ENCODE measurements at places on chromosomes 7 and 10.

DNA sequence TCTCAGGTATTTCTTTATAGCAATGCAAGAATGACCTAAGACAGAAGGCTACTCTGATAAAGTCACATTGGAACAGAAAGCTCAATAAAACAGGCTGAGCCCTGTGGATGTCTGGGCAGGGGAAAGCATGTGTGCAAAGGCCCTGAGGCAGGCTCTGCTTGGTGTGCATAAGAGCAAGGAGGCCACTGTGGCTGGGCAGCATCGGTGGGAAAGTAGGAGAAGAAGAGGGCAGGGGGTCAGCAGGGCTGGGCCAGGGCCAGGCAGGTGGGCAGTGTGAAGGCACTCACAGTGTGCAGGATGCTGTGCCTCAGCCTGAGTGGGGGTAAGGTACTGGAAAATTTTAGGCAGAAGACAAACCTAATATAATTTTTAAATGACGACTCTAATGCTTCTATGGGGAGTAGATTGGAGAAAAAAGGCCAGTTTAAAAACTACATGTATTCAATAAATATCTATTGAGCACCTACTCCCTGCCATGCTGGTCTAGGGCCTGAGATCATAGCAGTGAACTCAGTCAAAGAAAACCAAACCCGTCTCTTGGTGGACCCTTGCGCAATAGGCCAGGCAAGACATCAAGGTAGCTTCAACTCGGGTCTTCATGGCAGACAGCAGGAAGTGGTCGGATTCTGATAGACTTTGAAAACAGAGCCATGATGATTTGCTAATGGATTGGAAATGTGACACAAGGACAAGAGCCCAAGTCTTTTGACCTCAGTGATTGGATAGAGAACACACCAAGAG lies 572.3 kb downstream of the TCERG1L start:
- no peak overlapping the region for H3K4me3 ChIP-seq
- no peak overlapping the region for H3K27ac ChIP-seq
- H3K4me1 ChIP-seq = peaks cover 4% of the 10 kb centered on the region
- no peaks in the 10 kb centered on the region for H3K27me3 ChIP-seq

- no peak overlapping the region for H3K4me3 ChIP-seq
- H3K27ac ChIP-seq = no peak overlapping the region
- DNase-seq = no peak
- H3K36me3 ChIP-seq = no peaks in the 10 kb centered on the region
- H3K27me3 ChIP-seq = peaks cover 14% of the 10 kb centered on the region
Measured at GRCh38 chr7:4683884-4684565, 1.9 kb downstream of the FOXK1 start.

DNA sequence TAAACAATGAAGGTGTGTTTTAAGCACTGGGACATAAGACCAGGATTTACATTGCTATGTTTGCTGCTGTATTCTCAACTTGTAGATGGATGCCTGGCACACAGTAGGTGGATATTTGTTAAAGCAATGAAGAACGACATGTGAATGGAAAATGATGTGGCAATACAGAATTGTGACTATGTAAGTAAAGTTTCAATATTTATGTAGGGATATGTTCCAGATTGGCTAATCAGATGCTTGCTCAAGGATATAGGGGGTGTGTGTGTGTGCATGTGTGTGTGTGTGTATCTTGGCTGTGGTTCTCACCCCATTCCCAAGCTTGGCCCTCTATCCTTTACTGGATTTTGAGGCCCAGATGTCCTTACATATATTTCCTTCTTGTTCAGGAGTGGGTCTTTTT lies 42.7 kb upstream of the LAMB1 start:
- DNase-seq = no peak
- H3K4me1 ChIP-seq = no peaks in the 10 kb centered on the region
- no peaks in the 10 kb centered on the region for H3K36me3 ChIP-seq
- no peak overlapping the region for H3K4me3 ChIP-seq
- no peak overlapping the region for H3K27ac ChIP-seq

- DNase-seq = no peak
- H3K36me3 ChIP-seq = peaks cover 6% of the 10 kb centered on the region
- peak within 1 kb of the TSS; percentile 67 for H3K4me3 ChIP-seq
- H3K4me1 ChIP-seq = no peaks in the 10 kb centered on the region
- no peak within 1 kb of the TSS for H3K27ac ChIP-seq
Measured at GRCh38 chr10:122461367-122461728, at the start of gene HTRA1. Gene HTRA1, plus strand, starts transcription at chr10:122461553. Its CDS starts 100 bp downstream, at chr10:122461653.

DNA sequence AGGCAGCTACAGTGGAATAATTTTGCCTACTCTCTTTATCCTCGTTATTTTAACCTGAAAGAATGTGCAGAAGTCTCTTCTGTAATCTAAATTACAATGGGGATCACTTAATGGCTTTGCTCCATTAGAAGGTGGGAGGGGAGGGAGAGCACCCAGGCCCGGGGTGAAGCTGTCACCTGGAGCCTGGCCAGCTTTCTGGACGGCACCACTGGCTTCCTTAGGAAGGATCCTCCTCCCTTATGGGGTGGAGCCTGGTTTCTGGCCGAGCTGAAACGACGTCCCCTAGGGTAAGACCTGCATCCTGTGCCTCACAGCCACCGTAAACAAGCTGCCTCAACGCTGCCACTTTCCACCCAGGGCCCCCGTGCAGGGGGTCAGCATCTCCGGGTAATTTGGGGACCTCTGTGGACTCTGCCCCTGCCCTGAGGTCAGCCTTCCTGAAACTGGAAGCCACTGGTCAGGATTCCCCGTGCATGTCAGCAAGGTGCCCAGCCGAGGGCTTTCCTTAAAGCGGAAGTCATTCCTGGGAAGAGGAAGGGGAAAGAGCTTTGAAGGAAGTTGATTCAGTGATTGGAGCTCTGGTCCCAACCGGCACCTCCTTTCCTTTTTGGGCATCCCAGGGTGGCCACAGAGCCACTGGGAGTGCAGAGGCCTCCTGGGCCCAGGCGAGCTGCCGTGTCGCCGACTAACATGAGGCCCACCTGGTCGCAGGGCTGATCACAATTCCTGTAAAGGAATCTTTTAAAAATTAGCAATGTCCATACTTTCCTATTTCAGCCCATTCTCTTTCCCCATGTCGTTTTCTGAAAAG lies 569.1 kb downstream of the DNAJB6 start:
- no peaks in the 10 kb centered on the region for H3K27me3 ChIP-seq
- H3K4me1 ChIP-seq = peaks cover 7% of the 10 kb centered on the region
- no peaks in the 10 kb centered on the region for H3K36me3 ChIP-seq
- peak; percentile 44 for DNase-seq

GRCh38 chr10:110442746-110443145 lies 55.0 kb upstream of the DUSP5 start:
- H3K27me3 ChIP-seq = no peaks in the 10 kb centered on the region
- H3K4me1 ChIP-seq = peaks cover 2% of the 10 kb centered on the region
- no peaks in the 10 kb centered on the region for H3K36me3 ChIP-seq
- no peak overlapping the region for H3K4me3 ChIP-seq

DNA sequence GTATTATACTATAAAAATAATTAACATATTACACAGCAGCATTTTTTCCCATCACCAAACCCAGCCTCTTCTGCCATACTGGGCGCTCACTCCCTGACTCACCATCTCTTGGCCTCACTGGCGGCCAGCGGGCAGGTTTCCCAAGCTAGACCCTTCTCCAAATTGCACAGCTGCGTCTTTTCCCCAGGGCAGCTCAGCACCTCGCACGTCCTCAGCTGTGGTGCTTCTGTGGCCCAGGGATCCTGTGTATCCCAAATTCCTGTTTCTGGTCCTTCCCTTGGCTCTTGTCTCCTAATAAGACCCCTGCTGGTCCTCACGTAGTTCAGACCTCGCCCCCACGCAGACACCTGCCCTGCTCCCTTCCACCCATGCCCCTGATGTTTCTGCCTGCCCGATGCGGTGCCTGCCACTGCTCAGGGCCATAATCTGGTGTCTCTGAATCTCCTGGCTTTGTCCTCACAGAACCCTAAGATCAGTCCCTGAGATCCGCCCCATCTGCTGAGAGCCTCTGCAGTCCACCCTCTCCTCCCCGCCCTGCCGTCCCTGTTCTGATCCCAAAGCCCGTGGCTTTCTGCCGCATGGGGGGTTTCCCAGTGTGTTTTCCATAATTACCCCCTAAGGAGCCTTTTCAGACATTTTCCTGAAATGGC lies 290.1 kb downstream of the TCERG1L start:
- H3K4me3 ChIP-seq = no peak overlapping the region
- no peak for DNase-seq
- no peaks in the 10 kb centered on the region for H3K4me1 ChIP-seq
- H3K27me3 ChIP-seq = no peaks in the 10 kb centered on the region
- no peaks in the 10 kb centered on the region for H3K36me3 ChIP-seq
- no peak overlapping the region for H3K27ac ChIP-seq

All from H1 (cell line).